ENCODE measurements at places on chromosomes 12 and 14.
A peak's percentile ranks its signal among the peaks of the same experiment; 100 is the strongest.

GRCh38 chr14:72636871-72637270 is 257.0 kb downstream of the DPF3 start:
- no peak for DNase-seq

GRCh38 chr14:75835737-75836136 is 146.1 kb downstream of the TGFB3 start:
- no peak for DNase-seq

DNA sequence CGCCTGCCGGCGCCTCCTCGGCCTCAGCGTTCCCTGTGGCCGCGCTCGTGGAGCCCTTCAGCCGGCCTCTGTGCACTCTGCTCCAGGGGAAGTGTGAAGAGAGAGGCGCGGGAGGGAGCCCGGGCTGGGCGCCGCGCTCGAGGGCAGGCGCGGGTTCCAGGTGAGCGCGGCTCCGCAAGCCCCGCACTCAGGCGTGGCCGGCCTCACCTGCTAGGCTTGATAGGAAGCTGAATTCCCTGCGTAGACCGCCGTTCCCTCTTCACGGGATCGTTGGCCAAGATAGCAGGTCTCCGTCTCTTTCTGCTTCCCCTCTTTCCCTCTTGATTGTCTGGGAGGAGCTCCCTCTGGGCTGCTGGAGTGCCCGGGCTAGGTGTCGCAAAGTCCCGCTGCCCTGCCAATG is 89.7 kb downstream of the ASCL4 start:
- no peak for DNase-seq

- DNase-seq: no peak
Measured at GRCh38 chr12:16612647-16613046, 6.7 kb upstream of the LMO3 start.

DNA sequence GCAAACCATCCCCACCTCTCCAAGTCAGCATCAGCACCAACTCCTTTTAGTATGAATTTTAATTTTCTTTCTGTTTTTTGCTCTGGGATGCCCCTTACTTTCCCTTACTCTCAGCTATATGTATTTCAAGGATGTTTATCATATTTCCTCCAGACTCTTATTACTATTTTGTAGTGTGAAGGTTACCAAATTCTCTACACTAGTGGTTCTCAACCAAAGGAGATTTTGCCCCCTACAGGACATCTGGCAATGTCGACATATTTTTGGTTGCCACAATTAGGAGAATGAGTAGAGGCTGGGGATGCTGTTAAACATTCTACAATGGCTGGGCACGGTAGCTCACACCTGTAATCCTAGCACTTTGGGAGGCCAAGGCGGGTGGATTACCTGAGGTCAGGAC is 29.1 kb upstream of the SOS2 start:
- DNase-seq: peak; percentile 42

DNA sequence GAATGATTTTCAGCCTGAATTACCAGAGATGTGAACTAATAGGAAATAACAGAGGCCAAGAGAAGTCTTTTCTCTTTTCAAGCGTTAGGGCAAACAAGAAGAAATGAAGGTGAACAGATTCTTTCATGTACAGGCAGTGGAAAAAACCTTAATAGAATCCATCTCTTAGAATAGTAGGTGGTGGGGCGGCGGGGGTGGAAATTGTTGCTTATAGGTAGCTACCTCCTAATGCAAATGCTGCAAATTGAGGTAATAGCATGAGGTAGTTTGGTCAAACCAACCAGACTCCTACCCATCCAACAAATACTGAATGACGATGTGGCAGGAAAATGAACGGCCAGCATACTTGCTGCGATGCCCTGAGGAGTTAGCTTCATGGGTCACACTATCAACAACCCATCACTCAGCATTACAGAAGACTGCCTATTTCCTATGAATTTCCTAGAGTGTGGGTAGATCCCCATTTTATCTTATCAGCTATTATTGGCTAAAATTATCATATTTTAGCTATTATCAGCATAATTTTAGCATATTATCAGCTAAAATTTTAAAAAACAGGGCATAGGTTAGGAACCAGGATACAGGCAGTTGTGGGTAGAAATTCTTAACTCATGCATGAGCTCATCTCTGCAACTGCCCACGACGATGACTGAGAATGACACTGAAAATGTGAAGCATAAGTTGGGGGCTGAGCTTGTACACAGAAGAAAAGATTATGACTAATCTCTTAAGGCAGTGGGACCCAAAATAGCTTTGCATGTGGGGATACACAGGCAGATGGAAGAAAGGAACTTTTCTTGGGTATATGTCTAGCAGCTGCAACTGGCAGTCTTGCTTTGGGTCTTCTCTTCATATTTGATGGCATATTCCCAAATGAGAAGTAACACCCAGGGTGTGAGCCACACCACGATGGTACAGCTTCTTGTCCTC is 68.7 kb downstream of the NIN start:
- peak; percentile 81 for DNase-seq

DNA sequence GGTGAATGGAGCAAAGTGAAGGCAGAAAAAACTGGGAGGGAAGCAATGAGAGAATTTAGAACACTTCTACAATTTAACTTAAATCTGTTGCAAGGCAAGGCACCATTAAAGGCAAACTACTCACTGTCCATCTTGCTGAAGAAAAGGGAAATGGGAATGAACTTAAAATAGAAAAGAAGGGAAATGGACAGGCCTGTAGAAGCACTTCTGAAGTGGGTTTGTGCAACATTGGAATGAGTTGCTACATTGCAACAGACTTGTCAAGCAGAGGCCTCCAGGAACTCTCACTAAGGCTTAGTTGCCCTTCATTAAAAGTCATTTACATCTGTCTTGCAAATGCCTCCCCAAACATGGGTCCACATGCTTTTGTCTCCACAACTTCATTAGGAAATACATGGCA is 13.7 kb upstream of the OR10AD1 start:
- no peak for DNase-seq

- no peak for DNase-seq
Measured at GRCh38 chr12:83313322-83313721, 626.6 kb downstream of the TMTC2 start.

GRCh38 chr14:101235335-101236103 is 325.8 kb upstream of the DIO3 start:
- DNase-seq: peak; percentile 35

- no peak for DNase-seq
Measured at GRCh38 chr12:63802012-63802608, 22.4 kb downstream of the RXYLT1 start.

DNA sequence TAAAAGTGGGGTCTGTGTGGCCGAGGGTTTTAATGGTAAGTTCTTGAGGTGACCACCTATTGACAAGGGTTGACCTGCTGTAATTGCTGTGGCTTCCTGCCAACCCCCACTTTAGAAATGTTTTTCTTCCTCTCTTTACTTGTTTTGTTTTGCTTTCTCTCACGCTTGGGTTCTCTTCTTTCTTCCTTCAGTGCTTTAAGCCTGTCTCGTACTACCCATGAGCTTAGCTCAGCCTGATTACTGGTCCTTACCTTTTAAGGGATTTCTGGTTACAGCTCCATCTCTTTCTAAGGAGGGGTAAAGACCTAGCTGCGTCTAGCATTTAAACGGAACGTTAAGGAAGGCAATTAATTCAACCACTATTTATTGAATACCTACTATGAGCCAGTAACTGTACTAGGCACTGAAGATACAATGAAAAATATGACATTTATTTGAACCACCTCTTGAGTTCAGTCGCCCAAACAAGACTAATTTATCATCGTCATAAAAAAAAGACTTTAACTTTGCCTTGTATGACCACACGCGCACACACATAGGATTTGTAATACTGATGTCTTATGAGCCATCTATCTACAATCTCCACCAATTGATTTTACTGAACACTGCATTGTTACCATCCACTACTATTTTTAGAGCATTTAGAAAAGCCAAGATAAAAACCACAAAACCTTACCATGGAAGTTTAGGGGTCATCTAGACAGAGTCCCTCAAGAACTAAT is 888 bp upstream of the PPP1R12A start:
- no peak for DNase-seq

GRCh38 chr14:102020058-102020971 is 55.9 kb downstream of the DYNC1H1 start:
- DNase-seq: peak; percentile 89

GRCh38 chr14:39416072-39416471 is 16.2 kb downstream of the FBXO33 start:
- no peak for DNase-seq

- DNase-seq: no peak
Measured at GRCh38 chr12:66065150-66065549, 65.4 kb downstream of the LLPH start.

GRCh38 chr12:131603939-131604795 is 106.7 kb upstream of the SFSWAP start:
- peak; percentile 63 for DNase-seq

DNA sequence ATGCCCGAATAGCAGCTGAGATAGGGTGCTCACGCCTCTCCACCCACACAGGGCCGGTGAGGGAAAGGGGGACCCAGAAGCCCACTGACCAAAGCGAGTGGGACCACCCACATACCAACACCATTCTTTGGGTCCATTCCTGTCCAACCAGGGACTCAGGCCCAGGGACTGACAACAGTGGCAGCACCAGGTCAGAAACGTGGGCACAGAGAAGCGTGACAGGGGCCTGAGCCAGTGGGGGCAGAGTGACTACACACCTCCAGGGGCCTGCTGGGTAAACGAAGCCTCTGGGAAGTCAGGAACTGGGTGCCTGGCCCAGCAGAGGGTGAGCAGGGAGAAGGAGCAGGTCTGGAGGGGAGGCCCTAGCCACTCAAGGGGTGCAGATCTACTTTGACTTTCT is 13.7 kb downstream of the SPRYD3 start:
- DNase-seq: no peak

DNA sequence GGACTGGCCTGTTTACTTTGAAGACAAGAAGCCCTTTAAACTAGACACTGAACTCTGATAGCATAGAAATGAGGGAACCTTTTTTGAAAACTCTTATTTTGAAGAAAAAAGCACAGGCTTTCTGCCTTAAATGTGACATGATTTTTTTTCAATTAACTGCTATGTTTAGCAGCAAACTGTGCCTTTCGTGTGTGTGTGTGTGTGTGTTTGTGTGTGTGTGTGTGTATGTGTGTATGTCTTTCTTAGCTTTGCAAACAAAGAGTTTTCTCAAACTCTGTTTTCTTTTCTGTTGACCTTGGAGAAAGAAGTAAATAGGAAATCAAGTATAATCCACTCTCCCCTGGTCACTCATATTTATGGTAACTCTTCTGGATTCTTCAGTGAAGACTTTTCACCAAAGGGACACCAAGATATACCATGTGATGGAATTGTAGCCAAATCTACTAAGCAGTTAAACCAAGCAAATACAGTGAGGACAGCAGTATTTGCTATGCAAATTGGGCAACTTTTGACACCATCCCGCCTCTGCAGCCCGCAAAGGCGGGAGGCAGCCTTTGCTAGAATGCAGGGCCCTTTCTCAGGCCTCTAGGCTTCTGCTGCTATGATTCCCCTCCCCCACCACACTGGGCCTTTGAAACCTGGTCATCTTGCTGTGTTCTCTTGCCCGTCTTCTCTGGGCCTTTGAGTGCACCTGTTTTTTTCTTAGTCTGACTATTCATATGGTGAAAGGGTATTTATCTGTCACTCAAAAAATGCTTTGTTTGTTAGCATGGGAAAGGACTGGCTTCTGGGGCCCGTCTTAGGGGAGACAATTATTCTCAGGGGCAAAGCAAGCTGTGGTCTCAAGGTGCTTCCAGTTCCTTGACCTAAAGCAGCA is 107.9 kb downstream of the MYRFL start:
- DNase-seq: no peak

DNA sequence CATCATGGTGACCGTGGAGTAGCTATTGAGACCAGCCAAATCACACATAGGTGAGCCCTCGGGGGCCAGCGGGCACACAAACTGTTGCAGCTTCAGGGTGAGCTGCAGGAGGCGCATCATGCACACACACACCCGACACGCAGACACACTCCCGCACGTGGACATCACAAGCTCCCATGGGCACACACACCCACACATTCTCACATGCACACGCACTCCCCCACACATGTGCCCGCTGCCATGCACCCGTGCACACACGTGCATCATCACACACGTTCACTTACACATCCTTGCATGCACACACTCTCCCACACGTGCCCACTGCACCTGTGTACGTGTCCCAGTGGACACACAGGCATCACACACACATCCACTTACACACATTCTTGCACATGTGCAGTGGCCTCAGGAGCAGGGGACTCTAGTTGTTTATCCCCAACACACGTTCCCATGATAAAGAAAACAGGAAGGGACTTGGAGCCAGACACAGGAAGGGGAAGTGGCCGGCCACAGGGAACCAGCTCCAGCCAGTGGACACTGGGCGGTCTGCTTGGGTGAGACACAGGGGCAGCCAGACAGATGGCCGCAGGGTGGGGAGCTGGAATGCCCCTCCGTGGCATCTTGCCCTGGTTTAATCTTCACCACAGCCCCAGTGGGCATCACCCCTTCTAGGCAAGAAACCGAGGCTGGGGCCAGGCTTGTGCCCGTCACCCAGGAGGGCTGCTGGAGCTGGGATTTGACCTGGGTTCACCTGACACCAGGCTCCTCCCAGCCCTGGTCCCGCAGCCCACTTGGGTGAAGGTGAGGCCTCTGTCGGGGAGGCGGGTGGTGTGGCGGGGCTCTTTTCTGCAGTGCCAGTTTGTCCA is 49.7 kb downstream of the CYP46A1 start:
- no peak for DNase-seq

- DNase-seq: no peak
Measured at GRCh38 chr14:36363704-36364103, 43.3 kb upstream of the MBIP start.

- DNase-seq: no peak
Measured at GRCh38 chr12:124513297-124513867, 54.0 kb downstream of the NCOR2 start.

DNA sequence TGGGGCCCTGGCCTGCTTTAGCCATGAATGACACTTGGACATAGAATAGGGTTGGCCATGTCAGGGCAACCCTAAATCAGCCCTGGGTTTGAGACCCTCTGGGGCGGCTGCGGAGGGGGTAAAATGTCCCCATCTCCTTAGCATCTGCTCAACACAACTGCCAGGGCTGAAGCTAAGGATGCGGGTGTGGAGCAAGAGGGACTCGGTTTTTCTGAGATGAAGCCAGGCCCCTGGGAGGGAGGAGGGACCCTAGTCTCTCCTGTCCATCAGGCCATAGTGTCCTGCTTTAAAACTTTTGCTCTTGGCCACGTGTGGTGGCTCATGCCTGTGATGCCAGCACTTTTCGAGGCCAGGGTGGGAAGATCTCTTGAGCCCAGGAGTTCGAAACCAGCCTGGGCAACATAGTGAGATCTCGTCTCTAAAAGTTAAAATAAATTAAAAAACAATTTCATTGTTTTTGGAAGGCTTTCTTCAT is 778 bp upstream of the C1R start:
- no peak for DNase-seq
